ENCODE measurements at places on chromosomes 6 and 20.

GRCh38 chr6:119348748-119349360 lies 707 bp downstream of the MAN1A1 start:
- peak; percentile 40 for DNase-seq

DNA sequence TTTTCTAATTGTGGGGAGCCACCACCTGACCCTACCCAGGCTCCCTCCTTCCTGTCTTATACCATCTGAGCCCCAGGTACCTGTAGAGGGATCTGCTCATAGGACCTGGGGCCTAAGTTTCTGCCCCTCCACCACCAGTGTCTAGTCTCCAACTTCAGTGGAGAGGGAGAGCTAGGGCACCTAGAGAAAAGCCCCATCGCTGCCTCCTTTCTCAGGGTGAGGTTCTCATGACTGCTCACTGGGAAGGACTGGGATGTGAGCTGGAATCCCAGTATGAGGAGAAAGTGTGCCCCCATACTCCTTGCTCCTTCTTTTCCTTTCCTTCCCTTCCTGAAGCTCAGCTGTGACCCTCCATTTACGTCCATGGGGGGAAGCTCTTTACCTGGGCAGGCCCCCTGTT lies 231.6 kb downstream of the LRFN2 start:
- DNase-seq = no peak

DNA sequence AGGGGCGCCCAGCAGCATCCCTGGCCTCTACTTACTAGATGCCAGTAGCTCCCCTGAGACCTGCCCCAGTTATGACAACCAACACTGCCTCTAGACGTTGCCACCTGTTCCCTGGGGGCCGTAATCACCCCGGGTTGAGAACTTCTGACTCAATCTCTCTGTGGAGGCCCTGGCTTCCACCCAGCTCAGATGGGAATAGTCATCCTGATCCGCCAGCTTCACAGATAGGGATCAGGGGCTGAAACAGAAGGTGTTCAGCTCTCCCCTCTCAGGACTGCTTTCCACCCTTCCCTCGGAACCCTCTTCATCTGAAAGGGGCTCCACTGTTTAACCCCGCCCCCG lies 3.3 kb downstream of the CAPN11 start:
- DNase-seq = no peak

DNA sequence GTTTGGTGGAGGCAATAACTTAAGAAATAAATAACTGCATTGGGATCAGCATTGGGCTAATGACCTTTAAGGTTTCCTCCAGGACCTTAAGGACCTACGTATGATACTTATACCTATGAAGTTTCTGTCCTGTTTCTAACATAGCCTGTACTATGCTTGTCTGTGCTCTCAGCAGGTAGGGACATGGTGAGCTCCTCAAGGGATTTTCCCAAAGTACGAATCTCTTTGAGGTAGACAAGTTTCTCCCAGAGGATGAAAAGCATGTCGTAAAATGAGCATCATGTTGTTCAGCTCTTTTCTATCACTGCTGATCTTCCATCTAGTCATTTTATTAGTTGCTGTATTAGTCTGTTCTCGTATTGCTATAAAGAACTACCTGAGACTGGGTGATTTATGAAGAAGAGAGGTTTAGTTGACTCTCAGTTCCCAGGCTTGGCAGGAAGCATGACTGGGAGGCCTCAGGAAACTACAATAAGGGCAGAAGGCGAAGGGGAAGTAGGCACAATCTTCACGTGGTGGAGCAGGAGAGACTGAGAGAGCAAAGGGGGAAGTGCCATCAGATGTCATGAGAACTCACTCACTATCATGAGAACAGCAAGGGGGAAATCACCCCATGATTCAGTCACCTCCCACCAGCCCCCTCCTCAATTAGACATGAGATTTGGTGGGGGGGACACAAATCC lies 77.8 kb upstream of the TGM3 start:
- DNase-seq = no peak

DNA sequence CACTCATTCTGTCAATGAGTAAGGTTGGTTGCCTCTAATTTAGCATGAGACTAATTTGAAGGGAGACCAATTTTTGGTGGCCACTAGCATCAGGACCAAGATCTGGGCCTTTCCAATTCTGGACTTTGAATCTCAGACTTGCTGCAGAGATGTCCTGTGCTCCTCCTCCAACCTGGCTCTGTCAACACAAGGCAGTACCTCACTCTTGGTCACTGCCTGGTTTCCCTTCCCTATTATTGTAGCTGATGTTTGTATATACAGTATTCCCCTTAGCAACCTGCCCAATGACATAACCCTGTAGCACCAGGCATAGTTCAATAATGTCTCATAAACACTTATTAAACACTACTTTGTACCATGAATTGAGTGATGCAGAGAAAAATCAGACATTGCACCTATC lies 50.4 kb downstream of the UNC5CL start:
- no peak for DNase-seq

DNA sequence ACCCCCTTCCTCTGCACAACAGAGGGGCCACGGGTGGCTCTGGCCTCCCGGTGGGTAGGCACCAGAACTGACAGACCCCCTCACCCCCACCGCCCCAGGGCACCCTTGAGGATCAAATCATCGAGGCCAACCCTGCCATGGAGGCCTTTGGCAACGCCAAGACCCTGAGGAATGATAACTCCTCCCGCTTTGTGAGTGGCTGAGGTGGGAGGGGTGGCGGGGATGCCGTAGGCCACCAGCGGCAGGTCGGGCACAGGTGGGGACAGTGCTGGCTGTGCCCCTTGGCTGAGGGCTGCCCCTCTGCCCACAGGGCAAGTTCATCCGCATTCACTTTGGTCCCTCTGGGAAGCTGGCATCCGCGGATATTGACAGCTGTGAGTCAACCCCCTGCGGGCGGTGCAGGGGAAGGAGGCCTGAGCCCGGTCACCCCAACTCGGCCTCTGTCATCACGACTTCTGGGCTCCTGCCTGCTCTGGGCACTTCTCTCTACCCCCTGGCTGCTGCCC lies 29.1 kb downstream of the MYH7B start:
- no peak for DNase-seq

GRCh38 chr6:166584853-166585429 lies 1.5 kb downstream of the RAMACL start:
- no peak for DNase-seq

- DNase-seq = no peak
Observed at GRCh38 chr6:49097116-49097515, 365.9 kb downstream of the MMUT start.

- no peak for DNase-seq
Observed at GRCh38 chr6:13368731-13369115, 40.4 kb upstream of the TBC1D7 start.

DNA sequence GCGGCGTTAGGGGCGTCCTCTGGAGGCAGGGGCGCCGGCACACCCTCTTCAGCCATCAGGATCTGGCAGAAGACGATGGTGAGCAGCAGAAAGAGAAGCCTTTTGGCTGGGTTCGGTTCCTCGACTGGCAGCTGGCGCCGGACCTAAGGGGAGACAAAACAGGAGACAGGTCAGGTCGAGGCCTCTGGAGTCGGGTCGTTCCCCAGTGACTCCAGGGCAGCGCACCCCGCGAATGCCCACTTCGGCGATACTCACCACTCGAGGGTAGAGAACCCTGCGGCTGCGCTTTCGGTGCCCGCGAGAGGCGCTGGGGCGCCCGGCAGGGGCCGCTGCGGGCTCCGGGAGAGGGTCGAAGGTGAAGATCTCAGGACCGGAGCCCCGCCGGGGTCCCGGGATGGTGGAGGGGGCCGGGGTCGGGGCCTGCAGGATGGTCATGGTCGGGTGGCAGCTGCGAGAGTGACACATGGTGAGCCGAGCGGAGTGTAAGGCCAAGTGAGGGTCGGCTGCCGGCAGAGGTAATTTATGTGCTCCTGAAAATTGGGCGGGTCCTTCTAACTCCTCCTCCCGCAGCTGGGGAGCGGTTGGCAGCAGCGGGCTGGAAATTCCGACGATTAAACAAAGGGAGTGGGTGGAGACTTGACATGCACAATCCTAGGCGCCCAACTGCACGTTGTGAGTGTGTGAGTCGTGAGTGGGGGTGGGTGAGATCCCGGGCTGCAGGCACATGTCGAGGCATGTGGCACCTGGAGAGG lies at the start of gene IER3:
IER3 (minus strand) TSS at position 494 of the 752 bp plus-strand sequence; CDS start at position 465, 29 bp downstream.
- peak; percentile 60 for DNase-seq

- no peak for DNase-seq
Observed at GRCh38 chr6:169847901-169848311, 96.5 kb downstream of the ERMARD start.

DNA sequence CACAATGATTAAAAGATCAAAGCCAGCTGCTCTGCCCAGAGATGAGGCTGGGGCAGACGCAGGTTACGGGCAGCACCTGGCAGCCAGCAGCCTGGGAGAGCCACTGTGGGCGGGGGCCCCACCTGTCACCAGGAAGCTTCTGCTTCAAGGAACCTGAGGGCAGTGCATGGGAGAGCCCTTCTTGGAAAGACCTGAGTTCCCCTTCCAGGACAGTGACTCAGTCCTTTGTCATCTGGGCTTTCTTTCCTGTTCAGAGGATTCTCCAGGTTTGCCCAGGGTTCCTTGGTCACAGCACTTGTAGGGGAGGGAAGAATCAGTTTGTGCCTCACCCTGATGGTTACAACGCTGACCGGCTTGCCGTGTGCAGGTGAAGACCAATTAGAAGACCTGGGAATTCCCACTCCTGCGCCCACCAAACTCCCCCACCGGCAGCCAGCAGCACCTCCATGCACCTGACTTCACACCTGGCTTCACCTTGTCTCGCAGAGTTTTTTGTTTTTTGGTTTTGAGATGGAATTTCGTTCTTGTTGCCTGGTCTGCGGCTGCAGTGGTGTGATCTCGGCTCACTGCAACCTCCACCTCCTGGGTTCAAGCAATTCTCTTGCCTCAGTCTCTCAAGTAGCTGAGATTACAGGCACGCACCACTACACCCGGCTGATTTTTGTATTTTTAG lies 2.0 kb downstream of the ZBP1 start:
- no peak for DNase-seq

- DNase-seq = no peak
Observed at GRCh38 chr20:13267231-13267630, 46.2 kb downstream of the ISM1 start.

- DNase-seq = no peak
Observed at GRCh38 chr6:116027801-116028200, 32.9 kb downstream of the FRK start.

DNA sequence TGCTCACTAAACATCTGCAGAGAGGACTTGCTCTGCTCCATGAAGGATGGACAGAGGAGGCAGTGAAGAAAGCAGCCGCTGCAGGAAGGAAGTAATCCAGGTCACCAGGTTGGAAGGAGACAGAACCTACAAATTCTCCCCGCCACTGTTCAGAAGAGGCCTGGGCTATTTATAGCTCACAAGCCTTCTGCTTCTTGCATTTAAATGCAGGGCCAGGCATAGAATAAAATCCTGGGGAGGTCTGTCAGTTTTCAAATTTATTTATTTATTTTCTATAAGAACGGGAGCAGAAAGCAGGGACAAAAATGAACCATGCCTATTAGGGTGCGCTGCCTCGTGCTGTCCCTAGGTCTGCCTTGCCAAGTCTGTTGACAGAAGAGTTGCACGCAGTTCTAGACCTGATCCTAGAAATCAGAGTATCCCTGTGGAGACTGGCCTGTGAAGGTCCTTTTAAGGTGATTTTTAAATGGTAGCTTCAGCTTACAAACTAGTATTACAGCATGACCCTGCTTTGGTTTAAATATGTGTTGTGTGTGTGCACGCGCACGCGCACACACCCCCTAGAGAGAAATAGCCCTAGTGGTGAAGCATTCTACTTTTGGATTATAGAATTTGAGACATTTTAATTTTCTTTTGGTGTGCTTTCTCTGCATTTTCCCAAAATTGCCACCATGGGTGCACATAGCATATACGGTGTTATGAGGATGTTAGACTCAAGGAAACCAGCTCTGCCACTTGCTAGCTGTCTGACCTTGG lies 19.5 kb downstream of the RIMS4 start:
- no peak for DNase-seq

DNA sequence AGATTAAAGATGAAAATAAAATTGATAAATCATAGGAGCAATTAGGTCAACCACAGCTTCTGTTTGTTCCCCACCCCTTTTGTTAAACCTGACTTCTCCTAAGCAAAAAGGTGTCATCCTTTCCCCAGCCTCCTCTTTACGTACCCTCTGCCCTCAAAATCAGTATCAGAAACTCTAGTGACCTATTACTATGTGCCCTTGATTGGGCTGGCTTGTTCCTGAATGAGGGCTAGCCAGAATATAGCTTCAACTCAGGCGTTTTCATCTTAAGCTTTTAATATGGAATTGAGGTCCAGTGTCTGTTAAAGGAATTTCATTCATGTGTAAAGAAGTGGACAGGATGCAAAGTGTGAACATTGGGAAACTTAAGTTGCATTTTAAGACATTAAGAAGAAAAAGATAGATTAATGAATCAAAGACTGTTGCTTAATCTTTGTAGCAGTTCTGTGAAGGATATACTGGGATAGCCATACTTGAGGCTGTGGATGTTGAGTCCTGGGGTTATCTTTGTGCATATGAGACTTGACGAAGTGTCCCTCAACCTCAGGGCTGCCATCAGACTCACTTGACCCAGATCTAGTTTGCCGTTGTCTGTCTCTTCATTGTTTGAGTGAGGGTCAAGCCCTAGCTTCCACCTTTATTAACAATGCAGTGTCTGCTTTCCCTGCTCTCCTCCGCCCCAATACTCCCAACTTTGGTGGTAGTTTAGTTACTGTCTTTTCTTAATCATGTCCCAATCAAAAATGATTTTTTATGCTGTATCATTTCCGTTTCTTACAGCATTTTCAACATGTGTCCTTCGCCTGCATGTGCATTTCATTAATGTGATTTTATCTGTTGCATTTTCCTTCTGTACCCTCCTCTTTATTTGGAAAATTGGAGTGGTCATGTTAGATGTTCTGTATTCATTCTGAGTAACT lies 1.9 kb downstream of the TBPL1 start:
- no peak for DNase-seq
